ENCODE measurements at places on chromosomes 16 and 17.

GRCh38 chr16:2171601-2172178 is 16.1 kb downstream of the TRAF7 start:
- DNase-seq = no peak

- no peak for DNase-seq
Measured at GRCh38 chr17:76532072-76532651, 5.3 kb downstream of the CYGB start.

- DNase-seq = no peak
Measured at GRCh38 chr17:64472564-64472963, 23.6 kb downstream of the MILR1 start.

GRCh38 chr16:27174798-27175197 is 28.5 kb upstream of the KDM8 start:
- no peak for DNase-seq

GRCh38 chr16:49598383-49599170 is 225.0 kb downstream of the C16orf78 start:
- DNase-seq = no peak

DNA sequence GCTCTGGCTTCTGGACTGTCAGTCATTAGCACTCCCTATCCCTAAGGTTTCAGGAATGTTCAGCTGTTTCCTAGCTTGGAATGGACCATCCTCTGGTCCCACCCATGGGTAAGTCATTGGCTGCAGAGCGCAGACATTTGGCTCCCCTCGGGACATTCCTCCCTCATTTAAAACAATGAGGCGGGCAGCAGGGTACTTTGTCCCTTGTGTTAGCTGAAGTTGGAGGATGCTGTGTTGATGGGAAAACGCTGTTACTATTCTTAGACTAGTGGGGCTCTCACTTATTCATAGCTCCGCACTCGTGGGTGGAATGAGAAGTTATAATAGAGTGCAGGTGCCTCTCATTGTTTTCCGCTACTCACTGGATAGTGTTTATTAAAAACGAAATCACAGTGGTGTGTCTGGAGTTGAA is 673.8 kb downstream of the WWOX start:
- DNase-seq = no peak

- DNase-seq = no peak
Measured at GRCh38 chr17:8019665-8020650, 17.5 kb downstream of the GUCY2D start.
